ENCODE measurements at places on chromosomes 1 and 21.

DNA sequence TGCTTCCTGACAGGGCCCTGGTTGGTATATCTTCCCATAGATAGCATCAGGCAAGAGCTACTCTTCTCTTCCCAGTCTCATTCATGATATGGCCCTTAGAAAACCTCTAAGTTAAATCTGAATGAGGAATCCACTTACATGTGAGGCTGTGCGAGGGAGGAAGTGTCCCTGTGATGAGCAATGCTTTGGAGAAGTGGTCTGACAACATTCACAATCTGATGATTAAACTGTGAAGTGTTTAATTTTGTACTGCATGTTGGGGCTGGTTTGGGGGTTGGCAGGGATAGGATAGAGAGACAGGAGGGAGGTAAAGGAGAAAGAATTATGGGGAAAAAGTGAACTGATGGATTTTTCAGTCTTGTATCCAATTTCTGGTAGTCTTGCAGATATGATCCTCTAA lies 421.2 kb upstream of the DAB1 start:
- no peak for DNase-seq

GRCh38 chr1:100606438-100606837 lies 68.5 kb downstream of the GPR88 start:
- DNase-seq: peak; percentile 46

GRCh38 chr21:23401278-23401677 lies 2206.0 kb downstream of the MRPL39 start:
- DNase-seq: peak; percentile 2

DNA sequence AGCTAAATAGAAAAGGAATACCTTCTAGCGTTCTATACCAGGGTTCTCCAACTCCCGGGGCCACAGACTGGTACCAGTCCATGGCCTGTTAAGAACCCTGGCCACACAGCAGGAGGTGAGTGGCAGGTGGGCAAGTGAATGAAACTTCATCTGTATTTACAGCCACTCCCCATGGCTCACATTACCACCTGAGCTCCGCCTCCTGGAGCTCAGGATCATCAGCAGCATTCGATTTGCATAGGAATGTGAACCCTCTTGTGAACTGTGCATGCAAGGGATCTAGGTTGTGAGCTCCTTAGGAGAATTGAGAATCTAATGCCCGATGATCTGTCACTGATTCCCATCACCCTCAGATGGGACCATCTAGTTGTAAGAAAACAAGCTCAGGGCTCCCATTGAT lies 107.3 kb downstream of the KAZN start:
- DNase-seq: no peak

DNA sequence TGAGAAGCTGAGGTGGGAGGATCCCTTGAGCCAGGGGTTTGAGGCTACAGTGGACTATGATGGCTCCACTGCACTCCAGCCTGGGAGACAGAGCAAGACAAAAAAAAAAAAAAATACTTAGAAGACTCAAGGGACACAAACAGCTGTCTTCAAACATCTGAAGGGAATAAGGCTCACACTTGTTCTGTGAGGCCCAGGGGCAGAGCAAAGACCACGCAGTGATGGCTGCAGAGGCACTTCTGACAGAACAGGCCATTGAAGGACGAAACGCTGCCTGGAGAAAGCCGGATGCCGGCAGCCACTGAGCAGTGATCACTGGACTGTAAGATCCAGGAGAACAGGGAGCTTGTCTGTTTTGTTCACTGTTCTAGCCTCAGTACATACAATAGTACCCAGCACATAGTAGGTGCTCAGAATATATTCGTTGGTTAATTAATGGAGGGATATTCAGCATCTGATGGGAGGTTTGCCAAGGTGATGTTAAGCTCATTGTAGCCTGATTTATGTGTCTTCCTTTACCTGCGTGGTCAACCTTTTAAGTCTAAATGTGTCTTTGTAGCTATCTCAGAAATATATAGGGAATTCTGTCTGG lies 12.1 kb upstream of the NDC1 start:
- DNase-seq: no peak

DNA sequence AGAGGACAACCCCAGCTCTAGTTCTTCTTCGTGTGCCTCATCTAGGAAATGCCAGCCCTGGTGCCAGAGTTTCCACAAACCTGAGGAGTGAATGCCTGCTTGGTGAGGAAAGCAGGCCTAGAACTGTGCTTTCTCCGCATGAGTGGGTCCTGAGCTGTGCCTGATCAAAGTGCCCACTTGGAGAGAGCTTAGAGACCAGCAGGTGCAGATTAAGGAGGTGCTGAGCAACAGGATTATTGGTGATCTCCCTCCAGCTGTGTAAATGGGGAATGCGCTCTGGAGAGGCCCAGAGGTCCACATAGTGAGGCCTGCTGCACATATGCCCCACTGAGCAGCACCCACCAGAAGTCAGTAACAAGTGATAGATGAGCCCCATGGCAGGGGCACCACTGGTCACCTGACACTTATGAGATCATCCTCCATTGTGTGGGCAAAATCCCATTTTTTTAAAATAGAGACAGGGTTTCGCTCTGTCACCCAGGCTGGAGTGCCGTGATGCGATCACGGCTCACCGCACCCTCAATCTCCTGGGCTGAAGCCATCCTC lies 127.2 kb upstream of the ZC3H12A start:
- DNase-seq: no peak

- DNase-seq: no peak
Observed at GRCh38 chr1:37070126-37070525, 35.8 kb upstream of the GRIK3 start.

- DNase-seq: no peak
Observed at GRCh38 chr1:30005972-30006619, 717.3 kb downstream of the MATN1 start.

GRCh38 chr1:165717918-165718515 lies 19.7 kb upstream of the ALDH9A1 start:
- peak; percentile 39 for DNase-seq

GRCh38 chr1:5576011-5576672 lies 416.1 kb downstream of the NPHP4 start:
- no peak for DNase-seq

GRCh38 chr1:79448426-79448825 lies 441.9 kb upstream of the ADGRL4 start:
- no peak for DNase-seq

DNA sequence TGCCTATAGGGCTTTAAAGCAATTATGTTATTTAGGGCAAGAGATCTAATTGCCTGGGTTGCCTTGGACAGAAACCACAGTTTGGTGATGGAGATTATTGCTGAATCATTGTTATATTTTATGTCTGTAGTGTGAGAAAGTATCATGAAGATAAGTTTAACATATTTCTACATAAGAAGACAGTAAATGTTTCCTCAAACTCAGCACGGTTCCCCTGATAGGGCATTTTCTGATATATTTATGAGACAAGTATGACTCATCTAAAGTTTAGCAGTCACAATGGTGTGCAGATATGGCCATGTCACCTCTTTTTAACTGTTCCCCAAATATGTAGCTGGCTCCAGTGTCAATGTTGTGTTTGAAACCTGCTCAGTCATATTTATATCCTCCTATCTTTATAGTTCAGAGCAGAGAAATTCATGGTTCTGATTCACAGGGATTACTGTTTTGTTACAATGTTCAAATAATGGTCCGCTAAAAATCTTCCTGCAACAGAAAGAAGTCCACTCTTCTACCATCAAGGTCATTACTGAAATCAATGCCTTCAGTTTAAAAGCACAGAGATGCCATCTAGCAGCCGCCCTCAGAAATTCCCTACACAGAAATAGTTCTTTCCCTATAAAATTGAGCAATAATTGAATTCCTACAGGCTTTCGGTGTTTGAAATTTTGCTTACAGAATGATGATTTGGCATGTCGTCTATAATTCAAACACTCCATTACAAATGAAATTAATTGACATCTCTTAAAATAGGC lies 3.7 kb downstream of the OLFM3 start:
- no peak for DNase-seq

DNA sequence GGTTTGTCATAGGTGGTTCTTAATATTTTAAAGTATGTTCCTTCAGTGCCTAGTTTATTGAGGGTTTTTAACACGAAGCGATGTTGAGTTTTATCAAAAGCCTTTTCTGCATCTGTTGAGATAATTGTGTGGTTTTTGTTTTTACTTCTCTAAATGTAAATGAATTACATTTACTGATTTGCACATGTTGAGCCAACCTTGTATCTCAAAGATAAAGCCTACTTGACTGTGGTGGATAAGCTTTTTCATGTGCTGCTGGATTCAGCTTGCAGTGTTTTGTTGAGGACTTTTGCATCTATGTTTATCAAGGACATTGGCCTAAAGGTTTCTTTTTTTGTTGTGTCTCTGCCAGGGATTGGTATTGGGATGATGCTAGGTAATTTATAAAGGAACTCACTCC lies 142.5 kb downstream of the PRDM2 start:
- no peak for DNase-seq

DNA sequence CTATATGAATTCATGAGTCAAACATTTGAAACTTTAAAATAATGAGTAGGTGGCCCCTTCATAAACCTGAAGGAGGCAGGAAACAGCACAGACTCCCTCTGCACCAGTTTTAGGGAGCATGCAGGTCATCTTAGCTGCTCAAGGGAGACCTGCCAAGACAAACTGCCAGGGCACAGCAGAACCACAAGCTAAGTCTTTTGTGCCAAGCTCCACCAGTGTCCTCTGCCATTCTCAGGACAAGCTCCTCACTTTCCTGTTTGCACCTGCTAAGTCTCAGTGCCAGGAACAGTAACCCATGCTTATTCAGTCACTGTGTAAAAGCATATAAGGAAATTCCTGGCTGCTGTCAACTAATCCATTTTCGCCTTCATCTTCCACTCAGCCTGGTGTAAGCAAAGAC lies 368.9 kb downstream of the SEC16B start:
- no peak for DNase-seq

GRCh38 chr1:182259968-182260367 lies 131.6 kb downstream of the GLUL start:
- DNase-seq: no peak

GRCh38 chr1:207346513-207346912 lies 25.0 kb downstream of the CD55 start:
- DNase-seq: no peak

- no peak for DNase-seq
Observed at GRCh38 chr21:36254106-36254941, 65.7 kb upstream of the MORC3 start.

DNA sequence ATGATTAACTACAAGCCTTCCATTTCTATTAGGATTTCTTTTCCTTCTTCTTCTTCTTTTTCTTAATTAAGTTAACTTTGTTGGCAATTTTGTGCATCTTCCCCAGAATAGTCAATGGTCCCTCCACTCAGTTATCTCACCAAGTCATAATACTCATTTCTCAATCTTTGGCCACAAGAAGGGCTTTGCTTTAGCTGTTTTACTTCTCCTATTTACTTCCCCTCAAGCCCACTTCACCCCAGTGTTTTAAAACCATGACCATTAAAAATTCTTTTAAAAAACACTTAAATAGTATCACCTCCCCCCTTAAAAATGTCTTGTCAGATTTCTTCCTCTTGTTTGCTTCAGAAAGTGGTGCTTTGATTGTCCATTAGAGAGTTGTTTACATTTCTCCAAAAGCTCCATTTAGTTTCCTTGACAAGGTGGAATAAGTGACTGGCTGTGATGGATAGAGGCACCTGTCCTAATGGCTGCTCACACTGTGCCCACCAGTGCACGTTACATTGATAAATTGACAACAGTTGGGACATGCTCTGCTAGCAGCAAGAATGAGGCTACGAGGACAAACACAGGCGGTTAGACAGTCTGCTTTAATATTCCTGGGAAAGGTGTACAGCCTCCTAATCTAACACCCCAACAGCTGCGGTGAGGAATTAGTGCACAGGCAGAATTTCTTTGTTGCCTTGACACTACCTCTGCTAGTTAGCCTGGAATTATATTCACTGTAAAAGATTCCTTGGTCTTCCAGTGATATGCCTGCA lies 354.7 kb downstream of the LMO4 start:
- no peak for DNase-seq

DNA sequence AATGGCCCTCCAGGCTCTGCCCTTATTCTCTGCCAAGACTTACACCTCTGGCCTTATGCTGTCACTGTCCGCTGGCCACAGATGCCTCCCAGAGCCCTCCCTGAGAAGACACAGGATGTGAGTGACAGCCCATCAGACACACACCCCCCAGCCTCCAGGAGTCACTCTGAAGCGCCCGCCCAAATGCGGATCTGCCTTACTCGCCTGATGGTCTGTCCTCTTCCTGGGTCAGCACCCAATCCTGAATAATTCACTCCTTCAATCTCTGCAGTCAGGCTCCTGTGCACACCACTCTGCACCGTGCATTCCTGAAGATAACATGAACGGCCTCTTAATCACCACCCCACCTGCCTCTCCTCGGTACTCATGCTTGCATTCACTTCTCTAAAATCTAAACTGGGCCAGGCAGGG lies 14.7 kb downstream of the CLSTN1 start:
- DNase-seq: no peak

DNA sequence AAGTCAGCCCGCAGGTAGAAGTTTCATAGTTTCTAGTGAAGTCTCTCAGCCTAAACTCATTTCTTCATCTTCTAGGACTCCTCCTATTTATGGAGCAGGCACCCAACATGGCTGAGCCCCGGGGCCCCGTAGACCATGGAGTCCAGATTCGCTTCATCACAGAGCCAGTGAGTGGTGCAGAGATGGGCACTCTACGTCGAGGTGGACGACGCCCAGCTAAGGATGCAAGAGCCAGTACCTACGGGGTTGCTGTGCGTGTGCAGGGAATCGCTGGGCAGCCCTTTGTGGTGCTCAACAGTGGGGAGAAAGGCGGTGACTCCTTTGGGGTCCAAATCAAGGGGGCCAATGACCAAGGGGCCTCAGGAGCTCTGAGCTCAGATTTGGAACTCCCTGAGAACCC lies 7.2 kb downstream of the CGN start:
- DNase-seq: no peak

- no peak for DNase-seq
Observed at GRCh38 chr1:28507247-28507645, 1.4 kb downstream of the RCC1 start.

- DNase-seq: no peak
Observed at GRCh38 chr1:29043274-29043965, 80.3 kb downstream of the TMEM200B start.

GRCh38 chr1:101276818-101277217 lies 40.0 kb downstream of the S1PR1 start:
- DNase-seq: no peak

- DNase-seq: no peak
Observed at GRCh38 chr1:179545321-179545720, 30.4 kb downstream of the NPHS2 start.

DNA sequence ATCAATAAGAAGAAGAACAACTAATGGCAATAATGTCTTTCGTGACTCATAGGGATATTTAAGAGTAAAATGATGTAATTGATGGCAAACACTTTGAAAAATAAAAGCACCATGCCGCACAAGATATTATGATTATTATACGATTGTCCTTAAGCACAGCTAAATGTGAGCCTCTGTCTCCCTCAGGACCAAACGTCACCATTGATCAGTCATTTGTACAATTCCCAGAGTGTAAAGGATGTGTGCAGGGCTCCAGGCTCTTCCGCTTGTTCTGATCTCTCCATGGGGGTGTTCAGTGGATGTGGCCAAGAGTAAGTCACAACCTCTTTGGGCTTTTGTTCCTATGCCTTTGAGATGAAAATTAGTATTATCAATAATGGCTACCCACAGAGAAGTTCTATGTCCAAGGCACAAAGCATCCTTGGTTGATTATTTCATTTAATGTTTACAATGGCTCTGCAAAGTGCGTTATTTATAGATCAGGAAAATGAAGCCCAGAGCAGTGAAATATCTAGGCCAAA lies 17.7 kb upstream of the C1orf87 start:
- no peak for DNase-seq

Measured in NCI-H1694 (cell line).